ENCODE measurements at places on chromosomes 11 and 22. TPM values are rescaled to one million over a fixed set of nuclear protein-coding genes. Genes with fewer than 3 reads are reported as not detected.
A peak's percentile ranks its signal among the peaks of the same experiment; 100 is the strongest.

GRCh38 chr22:44842417-44842816 is 90.0 kb downstream of the ARHGAP8 start:
- no peak overlapping the region for H3K27ac ChIP-seq
- no peaks in the 10 kb centered on the region for H3K27me3 ChIP-seq
- H3K4me1 ChIP-seq = no peaks in the 10 kb centered on the region
- no peak overlapping the region for H3K4me3 ChIP-seq
- DNase-seq = no peak

GRCh38 chr22:23767673-23768548 is at the start of gene CHCHD10:
TSS of gene CHCHD10 (minus strand) at chr22:23767972. CDS start at chr22:23767874, 98 bp downstream.
- DNase-seq = peak; percentile 85
- H3K27me3 ChIP-seq = no peaks in the 10 kb centered on the region

DNA sequence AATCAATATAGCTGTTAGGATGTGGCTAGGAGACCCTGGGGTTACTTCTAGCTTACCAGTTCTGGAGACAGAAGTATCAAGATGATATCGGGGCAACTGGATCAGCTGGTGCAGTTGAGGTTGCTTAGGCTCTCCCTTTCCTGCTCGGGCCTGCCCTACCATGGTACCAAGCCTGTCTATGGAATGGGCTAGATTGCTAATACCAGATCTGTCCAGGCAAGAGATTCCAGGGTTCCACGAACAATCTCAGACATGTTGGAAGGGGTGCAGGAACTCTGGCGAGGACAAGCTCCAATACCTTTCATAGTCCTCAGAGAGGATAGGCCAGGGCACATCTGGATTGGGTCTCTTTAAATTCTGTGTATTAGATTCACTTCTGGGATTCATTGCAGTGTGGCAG is 53.8 kb downstream of the ADM start:
- no peak overlapping the region for H3K27ac ChIP-seq
- no peaks in the 10 kb centered on the region for H3K36me3 ChIP-seq
- no peak overlapping the region for H3K4me3 ChIP-seq
- H3K27me3 ChIP-seq = peaks cover 24% of the 10 kb centered on the region
- DNase-seq = no peak

GRCh38 chr11:117559698-117560097 is 232.0 kb downstream of the CEP164 start:
- no peak for DNase-seq
- no peaks in the 10 kb centered on the region for H3K36me3 ChIP-seq
- H3K27me3 ChIP-seq = no peaks in the 10 kb centered on the region
- no peaks in the 10 kb centered on the region for H3K4me1 ChIP-seq
- H3K4me3 ChIP-seq = no peak overlapping the region

- DNase-seq = no peak
- peak overlapping the region; percentile 58 for H3K27ac ChIP-seq
- H3K4me1 ChIP-seq = peaks cover 35% of the 10 kb centered on the region
- H3K27me3 ChIP-seq = no peaks in the 10 kb centered on the region
- no peak overlapping the region for H3K4me3 ChIP-seq
- H3K36me3 ChIP-seq = peaks cover 65% of the 10 kb centered on the region
Observed at GRCh38 chr11:20368438-20368837, 4.9 kb downstream of the HTATIP2 start.

DNA sequence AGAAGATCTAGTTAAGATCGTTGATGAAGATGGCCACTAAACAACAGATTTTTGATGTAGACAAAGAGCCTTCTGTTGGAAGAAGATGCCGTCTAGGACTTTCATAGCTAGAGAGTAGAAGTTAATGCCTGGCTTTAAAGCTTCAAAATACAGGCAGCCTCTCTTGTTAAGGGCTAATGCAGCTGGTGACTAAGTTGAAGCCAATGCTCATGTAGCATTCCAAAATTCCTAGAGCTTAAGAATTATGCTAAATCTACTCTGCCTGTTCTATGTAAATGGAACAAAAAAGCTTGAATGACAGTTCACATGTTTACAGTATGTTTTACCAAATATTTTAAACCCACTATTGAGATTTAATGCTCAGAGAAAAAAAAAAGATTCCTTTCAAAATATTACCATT is 492.6 kb downstream of the CNTN5 start:
- H3K36me3 ChIP-seq = no peaks in the 10 kb centered on the region
- no peak overlapping the region for H3K4me3 ChIP-seq
- H3K27ac ChIP-seq = no peak overlapping the region

GRCh38 chr11:696955-697491 is 1.4 kb downstream of the TMEM80 start:
- H3K4me1 ChIP-seq = peaks cover 35% of the 10 kb centered on the region
- H3K36me3 ChIP-seq = peaks cover 12% of the 10 kb centered on the region
- H3K27me3 ChIP-seq = no peaks in the 10 kb centered on the region
- peak overlapping the region; percentile 88 for H3K4me3 ChIP-seq
- H3K27ac ChIP-seq = peak overlapping the region; percentile 17

DNA sequence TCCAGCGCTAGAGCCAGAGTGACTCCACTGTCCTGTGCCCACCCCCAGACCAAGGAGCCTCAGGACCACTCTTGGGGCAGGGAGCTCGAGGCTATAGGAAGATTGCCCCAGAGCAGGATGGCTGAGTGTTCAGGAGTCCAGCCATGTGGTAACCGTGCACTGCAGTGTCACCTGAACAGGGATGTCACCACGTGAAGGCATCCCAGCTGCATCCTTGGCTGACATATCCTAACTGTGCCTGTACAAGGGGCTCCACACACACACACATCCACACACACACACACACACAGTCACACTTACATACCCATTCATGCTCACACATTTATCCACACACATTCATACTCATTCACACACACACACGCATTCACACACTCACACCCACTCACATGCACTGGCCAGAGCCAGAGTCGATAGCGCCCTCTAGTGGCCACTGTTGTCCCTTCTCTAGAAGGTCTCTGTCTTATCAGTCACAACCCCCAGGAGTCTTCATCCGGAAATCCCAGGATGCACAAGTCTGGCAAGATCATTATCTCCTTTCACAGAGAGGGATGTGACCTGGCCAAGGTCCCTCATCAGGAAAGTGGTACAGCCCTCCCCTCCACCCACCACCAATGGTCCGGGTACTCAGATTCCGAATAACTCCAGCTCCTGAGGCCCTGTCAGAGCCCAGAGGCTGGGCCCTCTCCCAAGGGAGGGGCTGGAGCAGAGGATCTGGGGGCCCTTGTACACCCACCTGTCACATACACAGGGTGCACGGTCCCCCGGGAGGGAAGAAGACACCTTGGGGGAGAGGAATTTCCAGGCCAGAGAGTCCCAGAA is 55.1 kb downstream of the IGLL5 start:
- H3K4me3 ChIP-seq = no peak overlapping the region
- no peak overlapping the region for H3K27ac ChIP-seq
- no peaks in the 10 kb centered on the region for H3K36me3 ChIP-seq
- peaks cover 6% of the 10 kb centered on the region for H3K4me1 ChIP-seq
- DNase-seq = peak; percentile 91

GRCh38 chr22:46951350-46951749 is 188.9 kb downstream of the TBC1D22A start:
- no peak overlapping the region for H3K27ac ChIP-seq
- peaks cover 8% of the 10 kb centered on the region for H3K36me3 ChIP-seq
- no peaks in the 10 kb centered on the region for H3K27me3 ChIP-seq
- H3K4me1 ChIP-seq = peaks cover 9% of the 10 kb centered on the region
- no peak overlapping the region for H3K4me3 ChIP-seq

- H3K36me3 ChIP-seq = no peaks in the 10 kb centered on the region
- no peak for DNase-seq
- no peak within 1 kb of the TSS for H3K27ac ChIP-seq
- H3K27me3 ChIP-seq = peaks cover 11% of the 10 kb centered on the region
Observed at GRCh38 chr22:32158712-32159533, at the start of gene C22orf42. TSS of gene C22orf42 (minus strand) at chr22:32159303. CDS start at chr22:32159215, 88 bp downstream.

- no peak for DNase-seq
- no peaks in the 10 kb centered on the region for H3K27me3 ChIP-seq
- no peak overlapping the region for H3K4me3 ChIP-seq
- H3K4me1 ChIP-seq = no peaks in the 10 kb centered on the region
- no peaks in the 10 kb centered on the region for H3K36me3 ChIP-seq
Observed at GRCh38 chr11:17770917-17771316, 36.3 kb downstream of the KCNC1 start.

DNA sequence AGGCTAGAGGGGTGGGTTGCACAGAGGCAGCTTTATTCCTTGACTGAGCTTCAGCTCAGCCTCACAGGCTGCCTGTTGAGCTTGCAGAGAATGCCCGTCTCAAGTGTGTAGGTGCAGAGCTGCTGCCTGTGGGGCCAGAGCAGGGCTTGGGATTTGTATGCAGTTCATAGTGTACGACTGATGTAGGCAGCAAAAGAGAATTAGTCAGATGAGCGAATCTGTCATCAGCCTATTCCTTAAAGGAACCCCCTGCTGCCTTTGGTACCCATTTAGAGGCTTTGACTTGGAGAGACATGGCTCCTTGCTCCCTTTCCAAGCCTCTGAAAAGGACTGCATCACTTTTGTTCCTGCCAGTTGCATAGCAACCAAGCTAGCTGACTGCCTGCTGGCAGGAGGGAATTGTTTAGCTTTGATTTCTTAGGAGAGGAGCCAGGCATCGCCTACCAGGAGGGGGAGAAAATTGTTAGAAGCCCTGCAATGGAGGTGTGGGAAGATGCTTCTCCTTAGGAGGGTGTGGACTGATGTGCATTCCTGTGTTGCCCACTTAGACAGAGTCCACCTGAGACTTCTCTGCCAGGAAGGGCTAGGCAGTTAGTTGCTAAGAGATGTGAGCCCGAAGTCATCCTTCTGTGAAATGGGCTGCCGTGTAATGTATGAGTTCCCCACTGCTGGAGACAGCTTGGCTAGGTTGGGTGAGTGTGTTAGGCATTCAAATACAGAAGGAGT is 10.9 kb downstream of the ACO2 start:
- peaks cover 39% of the 10 kb centered on the region for H3K4me1 ChIP-seq
- peaks cover 2% of the 10 kb centered on the region for H3K36me3 ChIP-seq
- H3K27me3 ChIP-seq = no peaks in the 10 kb centered on the region
- H3K4me3 ChIP-seq = no peak overlapping the region
- H3K27ac ChIP-seq = peak overlapping the region; percentile 25
- DNase-seq = no peak

DNA sequence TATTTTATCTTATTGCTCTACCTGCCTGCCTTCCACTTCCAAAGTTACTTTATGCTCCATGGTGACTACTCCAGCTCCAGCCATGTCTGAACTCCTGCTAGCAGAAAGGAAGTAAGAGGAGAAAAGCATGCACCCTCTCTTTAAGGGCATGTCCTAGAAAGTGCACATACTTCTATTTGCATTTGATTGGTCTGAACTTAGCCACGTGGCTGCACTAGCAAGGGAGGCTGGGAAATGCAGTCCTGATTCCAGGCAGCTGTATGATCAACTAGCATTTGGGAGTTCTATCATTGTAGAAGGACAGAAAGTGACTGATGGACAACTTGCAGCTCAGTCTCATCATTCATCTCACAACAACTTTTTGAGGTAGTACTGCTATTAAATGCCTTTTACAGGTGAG is 515.7 kb downstream of the BUD13 start:
- no peak for DNase-seq
- peaks cover 2% of the 10 kb centered on the region for H3K27me3 ChIP-seq

Gene CHRNA10
- 0.58 TPM for total RNA-seq

Gene KIF18A
- 22.3 TPM for total RNA-seq

Gene PHF21A
- 36.2 TPM for total RNA-seq

Gene FOLH1
- total RNA-seq = not detected

Gene DMC1
- 14.2 TPM for total RNA-seq

Gene TRIM49D1
- not detected for total RNA-seq

Gene SLC22A12
- not detected for total RNA-seq

Gene OR52J3
- not detected for total RNA-seq

Gene CCDC157
- 2.2 TPM for total RNA-seq

Gene PSMC3
- total RNA-seq = 137 TPM
